ENCODE measurements at places on chromosomes 3 and 15.

- DNase-seq, result peak; percentile 93
Measured at GRCh38 chr15:57198654-57199291, 177.5 kb upstream of the CGNL1 start.

GRCh38 chr15:92733934-92734521 is 78.5 kb upstream of the FAM174B start:
- DNase-seq, result peak; percentile 18

DNA sequence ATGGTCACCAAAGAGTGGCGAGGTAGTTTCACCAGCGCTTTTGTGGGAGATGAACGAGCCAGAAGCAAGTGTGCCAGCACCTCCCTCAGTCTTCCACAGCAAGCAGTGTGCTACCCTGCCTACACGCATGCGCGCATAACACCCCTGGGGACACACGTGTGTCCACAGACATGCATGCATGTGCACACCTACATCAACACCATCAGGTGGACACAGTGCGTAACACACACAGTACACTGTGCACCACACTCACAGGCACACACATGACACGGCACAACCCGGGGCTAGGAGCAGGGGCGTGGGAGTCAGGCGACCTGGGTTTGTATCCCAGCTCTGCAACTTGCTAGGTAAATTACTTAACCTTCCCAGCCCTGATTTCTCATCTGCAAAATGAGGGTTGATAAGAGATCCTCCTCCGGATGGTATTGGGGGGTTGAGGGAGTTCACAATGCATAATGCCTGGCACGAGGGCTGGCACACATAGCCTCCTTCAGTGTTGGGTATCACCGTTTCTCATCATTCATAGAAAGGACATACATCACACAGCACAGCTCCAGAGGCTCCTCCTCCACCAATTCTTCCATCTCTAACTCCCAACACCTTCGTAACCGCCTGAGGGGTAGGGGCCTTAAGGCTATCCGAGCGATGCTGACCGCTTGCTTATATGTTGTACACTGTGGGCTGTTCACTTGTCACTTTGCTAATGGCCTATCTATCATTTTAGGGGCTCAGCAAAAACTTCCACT is 174.9 kb downstream of the SMAD6 start:
- DNase-seq, result no peak

DNA sequence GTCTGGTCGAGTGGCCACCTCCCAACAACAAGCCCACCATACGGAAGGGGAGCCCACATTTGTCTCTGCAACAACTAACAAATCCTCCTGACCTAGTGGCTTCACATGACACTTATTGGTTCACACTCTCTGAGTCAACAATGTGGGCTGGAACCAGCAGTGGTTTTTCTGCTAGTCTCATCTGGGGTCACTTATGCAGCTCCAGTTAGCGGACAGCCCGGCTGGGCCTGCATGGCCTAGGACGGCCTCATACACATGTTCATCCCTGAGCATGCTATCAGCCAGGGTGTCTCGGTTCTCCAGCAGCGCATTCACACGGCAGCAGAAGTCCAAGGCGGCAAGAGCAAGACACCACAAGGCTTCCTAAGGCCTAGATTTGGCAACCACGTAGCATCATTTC is 281.7 kb downstream of the XXYLT1 start:
- no peak for DNase-seq

DNA sequence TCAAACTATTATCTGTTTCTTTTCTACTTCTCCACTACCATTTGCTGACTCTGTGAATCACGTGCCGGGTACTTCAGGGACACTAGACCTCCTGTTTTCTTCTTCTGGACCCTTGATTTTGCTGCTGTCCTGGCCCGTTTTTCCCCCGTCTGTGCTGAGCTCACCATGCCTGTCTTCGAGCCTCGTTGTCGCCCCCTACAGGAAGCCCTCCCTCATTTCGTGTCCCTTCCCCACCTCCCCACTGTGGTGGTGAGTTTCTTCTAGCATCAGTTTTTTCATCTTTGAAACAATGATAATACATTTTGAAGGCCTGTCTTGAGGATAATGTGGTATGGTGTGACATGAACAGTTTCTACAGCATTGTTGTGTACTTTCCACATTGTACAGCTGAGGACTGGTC is 12.8 kb downstream of the GABRG3 start:
- DNase-seq, result no peak

GRCh38 chr15:88635318-88635717 is 3.5 kb upstream of the ISG20 start:
- DNase-seq, result no peak

DNA sequence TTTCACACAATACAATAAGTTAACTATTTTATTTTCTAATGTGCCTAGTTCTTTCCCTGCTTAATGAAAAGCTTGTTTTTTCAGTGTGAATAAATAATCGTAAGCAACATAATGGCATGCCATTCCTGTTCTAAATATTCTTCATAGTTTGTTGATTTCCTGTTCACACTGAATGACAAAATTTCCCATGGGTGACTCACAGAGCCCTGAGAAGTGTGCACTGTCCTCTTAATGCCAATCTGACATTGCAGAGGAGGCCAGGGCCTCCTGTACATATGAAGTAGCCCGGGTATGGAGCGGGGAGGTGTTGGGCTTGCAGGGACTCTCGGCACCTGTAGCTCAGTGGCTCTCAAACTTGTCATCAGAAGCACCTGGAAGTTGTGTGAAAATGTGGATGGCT is 24.3 kb downstream of the CCR3 start:
- no peak for DNase-seq

- no peak for DNase-seq
Measured at GRCh38 chr3:159664653-159665052, 324.0 kb upstream of the IL12A start.

- no peak for DNase-seq
Measured at GRCh38 chr3:4547799-4548198, 54.7 kb downstream of the ITPR1 start.

DNA sequence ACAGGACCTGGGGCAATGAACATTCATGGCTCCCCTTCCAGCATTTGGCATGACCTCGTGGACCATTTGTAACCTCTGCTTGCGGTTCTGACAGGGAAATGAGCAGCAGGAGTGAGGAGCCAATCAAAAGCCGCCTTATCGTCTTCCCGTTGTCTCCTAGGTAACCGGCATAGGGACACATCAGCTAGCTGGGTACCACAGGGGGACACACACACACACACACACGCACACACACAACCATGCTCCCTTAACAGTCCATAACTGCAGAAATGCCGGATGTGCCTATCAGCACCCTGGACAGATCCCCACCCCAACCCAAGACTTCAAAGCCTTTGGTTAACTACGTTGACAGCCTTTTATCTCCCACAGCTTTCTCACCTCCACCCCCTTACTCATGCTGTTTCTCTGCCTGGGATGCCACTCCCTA is 53.4 kb upstream of the CCDC174 start:
- DNase-seq, result no peak

DNA sequence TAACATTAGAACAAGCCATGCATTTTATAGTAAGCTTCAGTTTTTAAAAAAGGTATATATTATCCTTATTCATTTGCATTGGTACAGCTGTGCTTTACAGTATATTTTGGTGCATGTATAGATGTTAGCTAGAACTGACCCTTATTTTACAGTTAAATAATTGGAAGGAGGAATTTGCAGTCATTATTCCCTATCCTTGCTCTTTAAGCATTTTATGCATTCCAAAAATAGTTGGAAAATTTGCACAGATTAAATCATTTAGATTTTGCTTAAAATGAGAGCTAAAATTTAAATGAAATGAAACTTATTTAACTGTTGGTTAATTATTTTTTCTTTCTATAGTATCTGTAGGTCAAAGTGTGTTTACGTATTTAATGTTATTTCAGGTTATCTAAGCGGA is 667.1 kb downstream of the NAALADL2 start:
- DNase-seq, result no peak

DNA sequence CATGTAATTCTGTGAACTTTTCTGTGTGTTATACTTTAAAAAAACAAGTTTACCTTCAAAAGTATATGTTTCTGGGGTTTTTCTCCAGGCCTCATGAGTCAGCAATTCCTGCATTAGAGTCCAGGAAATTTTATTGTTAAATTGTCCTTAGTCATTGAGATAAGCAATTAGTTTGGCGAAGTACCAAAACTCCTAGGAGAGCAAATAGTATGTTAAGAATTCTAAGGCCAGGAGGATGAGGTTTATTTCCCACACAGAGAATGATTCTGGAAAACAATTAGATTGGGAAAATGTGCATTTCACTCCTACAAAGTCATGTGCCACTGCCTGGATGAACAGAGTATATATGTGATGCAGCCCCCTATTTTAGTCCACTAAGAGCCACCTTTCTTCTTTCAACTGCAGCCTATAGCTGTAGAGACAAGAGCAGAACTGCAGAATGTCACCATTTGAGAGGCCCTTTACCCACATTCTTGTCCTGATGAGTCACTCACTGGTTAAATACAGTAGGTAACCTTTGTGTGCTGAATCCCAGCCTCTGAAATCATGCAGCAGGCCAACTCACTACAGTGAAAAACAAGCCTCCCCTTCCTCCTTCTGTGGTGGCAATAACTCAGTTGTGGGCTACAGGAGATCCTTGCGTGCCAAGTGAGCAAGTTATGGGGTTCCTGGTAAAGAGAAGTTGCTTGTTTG is 452.8 kb upstream of the THBS1 start:
- peak; percentile 26 for DNase-seq

- DNase-seq, result no peak
Measured at GRCh38 chr3:160393346-160394008, 5.5 kb downstream of the IFT80 start.

DNA sequence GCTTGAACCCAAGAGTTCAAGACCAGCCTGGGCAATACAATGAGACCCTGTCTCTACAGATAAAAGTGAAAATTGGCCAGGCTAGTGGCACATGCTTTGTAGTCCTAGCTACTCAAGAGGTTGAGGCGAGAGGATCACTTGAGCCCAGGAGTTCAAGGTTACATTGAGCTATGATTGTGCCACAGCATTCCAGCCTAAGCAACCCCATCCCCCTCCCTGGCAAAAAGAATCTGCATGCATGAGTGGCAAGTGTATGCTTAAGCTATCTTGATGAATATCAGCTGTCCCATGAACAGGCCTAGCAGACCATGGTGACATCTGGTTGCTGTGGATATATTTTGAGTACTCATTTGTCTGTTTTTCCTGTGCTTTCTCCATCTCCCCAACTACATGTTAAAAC is 4.7 kb downstream of the ATRIP start:
- DNase-seq, result no peak

DNA sequence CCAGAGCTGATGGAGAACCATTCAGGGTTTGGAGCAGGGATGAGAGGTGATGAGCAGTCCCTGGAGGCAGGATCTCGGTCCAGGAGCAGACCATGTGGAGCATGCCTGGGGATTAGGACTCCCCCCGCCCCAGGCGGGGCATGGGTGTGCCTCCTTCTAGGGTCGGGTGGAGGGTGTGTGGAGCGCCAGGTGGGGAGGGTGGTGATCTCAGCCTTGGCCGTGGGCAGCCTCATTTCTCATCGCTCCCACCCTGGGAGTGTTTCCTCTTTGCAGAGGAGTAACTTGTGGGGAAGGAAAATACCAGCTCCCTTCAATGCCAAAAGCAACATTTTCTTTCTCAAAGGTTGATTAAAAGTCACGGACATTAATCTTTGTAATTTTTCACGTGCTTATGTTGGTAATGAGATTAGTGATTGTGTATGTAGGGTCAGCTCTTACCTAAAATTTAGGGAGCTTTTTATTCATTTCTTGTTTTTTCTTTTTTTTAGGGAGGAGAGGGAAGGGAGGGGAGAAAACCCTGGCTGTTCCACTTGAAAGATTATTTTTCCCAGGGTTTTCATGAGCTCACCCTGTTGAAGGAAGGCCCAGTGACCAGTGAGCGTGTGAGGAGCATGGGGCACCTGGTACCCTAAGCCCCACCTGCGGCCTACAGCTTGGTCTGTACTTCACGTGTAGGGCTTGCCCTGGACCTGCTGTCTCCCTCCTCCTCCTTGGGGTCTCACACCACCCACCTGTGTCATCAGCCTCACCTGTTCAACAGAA is 11.0 kb downstream of the FBLN2 start:
- no peak for DNase-seq

DNA sequence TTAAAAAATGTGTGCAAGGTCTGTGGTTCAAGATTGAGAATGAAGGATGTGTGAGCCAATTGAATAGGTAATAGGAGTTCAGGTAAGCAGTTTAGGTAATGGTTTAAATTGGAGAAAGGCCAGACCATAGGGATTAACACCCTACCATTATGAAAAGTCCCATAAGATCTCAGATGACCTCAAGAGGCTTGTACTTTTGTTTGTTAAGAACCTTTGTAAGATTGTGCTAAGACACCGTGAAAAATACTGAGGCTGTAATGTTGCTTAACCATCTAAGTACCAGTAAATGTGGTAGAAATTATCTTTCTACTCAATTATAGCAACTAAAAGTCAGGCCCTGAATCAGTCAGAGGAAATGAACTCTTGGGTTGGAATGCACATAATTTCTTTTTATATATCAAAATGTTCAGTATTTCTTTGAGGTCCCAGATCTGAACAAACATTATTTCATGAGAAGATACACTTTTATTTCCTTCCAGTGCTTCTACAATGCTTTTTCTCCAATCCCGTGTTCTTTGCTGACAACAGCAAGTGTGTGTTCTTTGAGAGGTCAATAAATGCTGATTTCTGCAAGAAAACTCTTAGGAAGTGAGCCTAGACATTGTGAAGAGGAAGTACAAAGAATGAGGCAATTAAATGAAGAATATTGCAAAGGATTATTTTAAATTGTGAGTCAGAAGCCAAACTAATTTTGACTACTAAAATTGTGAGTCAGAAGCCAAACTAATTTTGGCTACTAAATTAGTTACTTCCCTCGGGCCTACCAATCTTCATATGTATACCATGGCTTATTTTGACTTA is 66.4 kb downstream of the TCF12 start:
- DNase-seq, result no peak

DNA sequence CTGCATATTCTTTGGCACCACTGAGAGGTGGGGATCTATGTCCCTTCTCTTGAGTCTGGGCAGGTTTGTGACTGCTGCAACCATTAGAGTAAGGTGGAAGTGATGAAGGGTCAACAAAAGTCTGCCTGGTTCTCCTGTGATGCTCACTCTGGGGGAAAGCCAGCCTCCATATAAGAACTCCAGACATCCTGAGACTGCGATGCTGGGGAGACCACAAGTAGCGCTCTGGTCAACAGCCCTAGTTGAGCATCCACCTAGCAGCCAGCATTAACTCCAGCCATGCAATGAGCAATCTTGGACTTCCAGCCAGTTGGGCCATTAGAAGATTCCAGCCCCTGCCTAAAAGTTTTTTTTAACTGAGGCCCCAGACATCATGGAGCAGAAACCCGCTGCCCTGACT is 62.8 kb downstream of the SCN11A start:
- no peak for DNase-seq

DNA sequence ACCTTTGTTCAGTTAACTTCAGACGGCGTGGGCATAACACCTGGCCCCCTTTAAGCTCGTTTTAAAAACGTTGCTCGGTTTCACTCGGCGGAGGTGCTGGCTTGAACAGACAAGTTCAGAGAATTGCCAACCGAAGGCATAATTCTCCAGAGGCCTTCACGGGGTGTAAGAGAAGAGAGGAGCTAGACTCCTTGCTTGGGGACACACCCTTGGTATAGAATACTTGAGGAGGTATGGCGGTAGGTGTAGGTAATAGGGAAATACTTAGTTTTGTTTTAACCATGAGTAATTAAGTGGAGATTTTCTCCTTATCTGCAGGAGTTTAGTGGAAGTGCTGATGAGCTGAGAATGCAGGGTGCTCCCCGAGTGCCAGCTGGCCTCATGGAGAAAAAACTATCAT is 921 bp downstream of the FBXL2 start:
- DNase-seq, result peak; percentile 2
